ENCODE measurements at places on chromosomes 7 and 10.
A peak's percentile ranks its signal among the peaks of the same experiment; 100 is the strongest.

- no peak for DNase-seq
Measured at GRCh38 chr10:76085817-76086167, 654.4 kb downstream of the LRMDA start.

- peak; percentile 84 for DNase-seq
Measured at GRCh38 chr10:26486990-26487850, 49.1 kb downstream of the APBB1IP start.

DNA sequence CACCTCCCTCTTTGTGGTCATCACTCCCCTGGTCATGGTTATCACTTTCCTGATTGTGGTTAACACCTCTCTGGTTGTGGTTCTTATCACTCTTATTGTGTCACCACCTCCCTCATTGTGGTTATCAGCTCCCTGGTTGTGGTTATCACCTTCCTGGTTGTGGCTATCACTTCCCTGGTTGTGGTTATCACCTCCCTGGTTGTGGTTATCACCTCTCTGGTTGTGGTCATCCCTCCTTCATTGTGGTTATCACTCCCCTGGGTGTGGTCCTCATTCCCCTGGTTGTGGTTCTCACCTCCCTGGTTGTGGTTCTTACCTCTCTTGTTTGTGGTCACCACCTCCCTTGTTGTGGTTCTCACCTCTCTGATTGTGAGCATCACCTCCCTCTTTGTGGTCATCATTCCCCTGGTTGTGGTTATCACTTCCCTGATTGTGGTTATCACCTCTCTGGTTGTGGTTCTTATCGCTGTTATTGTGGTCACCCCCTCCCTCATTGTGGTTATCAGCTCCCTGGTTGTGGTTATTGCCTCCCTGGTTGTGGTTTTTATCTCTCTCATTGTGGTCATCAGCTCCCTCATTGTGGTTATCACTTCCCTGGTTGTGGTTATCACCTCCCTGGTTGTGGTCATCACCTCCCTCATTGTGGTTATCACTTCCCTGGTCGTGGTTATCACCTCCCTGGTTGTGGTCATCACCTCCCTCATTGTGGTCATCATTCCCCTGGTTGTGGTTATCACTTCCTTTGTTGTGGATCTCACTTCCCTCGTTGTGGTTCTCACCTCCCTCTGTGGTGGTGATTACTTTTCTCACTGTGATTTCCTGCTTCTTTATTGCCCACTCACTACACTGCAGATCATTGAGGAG is 106.7 kb downstream of the GPR26 start:
- DNase-seq: no peak

GRCh38 chr7:46909601-46910051 is 672.3 kb downstream of the TNS3 start:
- no peak for DNase-seq

- no peak for DNase-seq
Measured at GRCh38 chr10:51369903-51370302, 295.6 kb downstream of the PRKG1 start.

DNA sequence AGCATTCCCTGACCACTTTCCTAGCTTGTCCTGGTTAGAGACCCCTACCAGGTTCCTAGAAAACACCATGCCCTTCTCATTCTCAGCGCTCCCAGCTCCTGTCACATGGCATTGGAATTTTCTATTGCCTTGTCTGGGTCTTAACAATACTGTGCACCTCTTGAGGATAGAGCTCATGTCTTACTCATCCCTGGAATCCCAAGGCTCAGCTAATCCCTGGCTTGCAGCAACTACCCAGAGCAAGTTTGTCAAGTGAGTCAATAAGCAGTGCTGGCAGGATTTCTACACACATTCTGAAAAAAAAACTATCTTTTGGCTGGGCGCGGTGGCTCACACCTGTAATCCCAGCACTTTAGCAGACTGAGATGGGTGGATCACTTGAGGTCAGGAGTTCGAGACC is 11.7 kb upstream of the PRDX3 start:
- no peak for DNase-seq

GRCh38 chr10:71232089-71232998 is 20.0 kb downstream of the UNC5B start:
- DNase-seq: no peak

GRCh38 chr10:3451516-3452172 is 279.1 kb upstream of the PITRM1 start:
- DNase-seq: no peak

- DNase-seq: no peak
Measured at GRCh38 chr7:142010952-142011548, 15.4 kb downstream of the MGAM start.

GRCh38 chr7:51789489-51789888 is 472.9 kb upstream of the COBL start:
- no peak for DNase-seq

DNA sequence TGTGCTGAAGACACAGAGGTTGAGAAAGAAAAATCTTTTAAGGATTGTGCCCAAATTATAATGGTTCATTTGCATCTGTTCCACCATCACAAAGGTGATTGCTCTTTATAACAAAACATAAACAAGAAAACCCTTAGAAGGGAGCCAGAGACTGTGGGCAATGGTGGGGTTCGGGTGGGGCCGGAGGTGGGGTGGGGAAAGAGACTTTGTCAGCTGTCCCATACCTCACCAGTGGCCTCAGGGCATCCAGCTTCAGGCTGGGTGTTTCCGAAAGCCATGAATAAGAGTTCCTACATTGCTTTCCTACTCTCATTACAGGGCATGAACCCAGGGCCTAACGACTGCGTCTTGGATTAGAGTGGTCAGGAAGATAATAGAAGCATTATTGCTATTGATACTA is 227.9 kb downstream of the PHTF2 start:
- no peak for DNase-seq

DNA sequence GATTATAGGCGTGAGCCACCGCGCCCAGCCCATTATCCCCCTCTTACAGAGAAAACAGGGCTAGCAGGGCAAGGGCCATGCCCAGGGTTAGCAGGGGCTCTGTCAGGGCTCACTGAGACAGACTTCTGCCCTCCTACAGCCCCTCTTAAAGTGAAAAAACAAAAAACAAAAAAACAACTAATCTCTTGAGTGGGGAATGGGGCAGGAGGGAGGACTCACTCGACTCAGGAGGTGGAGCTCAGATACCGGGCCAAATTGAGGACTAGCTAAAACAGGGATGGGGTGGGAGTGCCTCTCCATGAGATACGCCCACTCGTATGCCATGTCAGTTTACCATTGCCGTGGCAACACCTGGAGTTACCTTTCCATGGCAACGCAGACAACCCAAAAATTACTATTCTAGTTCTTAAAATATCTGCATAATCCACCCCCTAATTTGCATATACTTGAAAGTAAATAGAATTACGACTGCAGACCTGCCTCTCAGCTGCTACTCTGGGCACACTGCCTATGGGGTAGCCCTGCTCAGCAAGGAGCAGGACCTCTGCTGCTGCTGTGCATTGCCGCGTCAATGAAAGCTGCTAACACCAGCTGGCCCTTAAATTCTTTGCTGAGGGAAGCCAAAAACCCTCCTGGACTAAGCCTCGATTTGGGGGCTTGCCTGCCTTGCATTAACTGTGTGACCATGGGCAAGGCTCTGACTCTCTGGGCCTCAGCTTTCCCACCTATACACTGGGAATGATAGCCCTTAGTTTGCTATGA is 13.4 kb downstream of the SSC4D start:
- DNase-seq: no peak

GRCh38 chr10:30093303-30093950 is 34.0 kb upstream of the JCAD start:
- no peak for DNase-seq

GRCh38 chr10:62796896-62797295 is 7.6 kb upstream of the ADO start:
- DNase-seq: no peak

GRCh38 chr10:19483421-19483820 is 332.8 kb upstream of the PLXDC2 start:
- DNase-seq: no peak

- DNase-seq: no peak
Measured at GRCh38 chr7:68058014-68058413, 1061.4 kb downstream of the TYW1 start.

DNA sequence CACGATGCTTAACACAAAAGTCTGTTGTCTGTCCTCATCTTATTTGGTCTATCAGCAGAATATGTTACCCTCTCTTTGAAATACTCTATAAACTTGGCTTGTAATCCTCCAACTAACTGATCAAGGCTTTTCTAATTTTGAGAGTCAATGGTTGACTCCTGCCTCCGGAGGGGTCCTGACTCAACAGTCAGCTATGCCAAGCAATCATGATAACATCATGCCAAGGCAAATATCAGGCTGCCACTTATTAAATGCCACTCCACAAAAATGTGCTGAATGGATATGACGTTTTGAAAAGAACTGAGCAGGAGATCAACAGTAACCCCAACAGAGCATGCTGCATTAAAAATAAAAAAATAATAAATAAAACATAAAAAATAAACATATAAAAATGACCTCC is 116.1 kb downstream of the PARD3 start:
- DNase-seq: no peak

DNA sequence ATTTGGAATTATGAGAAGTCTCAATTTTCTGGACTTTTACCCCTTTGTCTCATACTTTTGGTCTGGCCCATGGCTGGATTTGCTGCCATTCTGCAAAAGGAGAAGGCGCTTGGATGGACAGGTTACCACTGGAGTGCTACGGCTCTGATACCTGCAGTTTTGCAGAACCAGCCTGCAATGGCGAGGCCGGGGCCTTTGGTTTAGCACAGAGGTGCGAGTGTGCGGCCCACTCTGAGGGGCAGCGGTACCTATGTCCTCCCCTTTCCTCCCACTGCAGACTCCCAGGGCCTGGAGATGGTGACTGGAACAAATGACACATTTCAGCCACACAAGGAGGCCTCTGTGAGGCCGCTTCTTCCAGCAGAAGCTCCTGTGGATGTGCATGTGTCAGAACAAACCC is 11.9 kb downstream of the ZNF777 start:
- no peak for DNase-seq

DNA sequence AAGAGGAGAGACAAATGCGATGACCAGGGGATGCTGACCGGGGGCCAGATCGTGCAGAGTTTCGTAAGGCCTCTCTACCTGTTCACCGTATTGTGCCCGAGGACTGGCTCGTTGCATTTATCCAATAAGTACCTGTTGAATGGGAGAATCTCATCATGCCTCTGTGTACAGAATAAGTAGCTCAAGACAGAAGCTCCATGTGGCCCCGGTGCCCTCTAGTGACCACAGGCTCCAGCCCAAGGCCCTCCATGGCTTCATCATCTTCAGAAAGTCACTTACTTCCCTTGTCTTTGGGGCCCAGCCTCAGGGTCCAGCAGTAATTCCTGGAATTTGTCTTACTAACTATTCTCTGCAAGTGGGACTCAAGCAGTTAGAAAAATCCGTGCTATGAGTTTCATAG is 151.0 kb downstream of the CHN2 start:
- no peak for DNase-seq

DNA sequence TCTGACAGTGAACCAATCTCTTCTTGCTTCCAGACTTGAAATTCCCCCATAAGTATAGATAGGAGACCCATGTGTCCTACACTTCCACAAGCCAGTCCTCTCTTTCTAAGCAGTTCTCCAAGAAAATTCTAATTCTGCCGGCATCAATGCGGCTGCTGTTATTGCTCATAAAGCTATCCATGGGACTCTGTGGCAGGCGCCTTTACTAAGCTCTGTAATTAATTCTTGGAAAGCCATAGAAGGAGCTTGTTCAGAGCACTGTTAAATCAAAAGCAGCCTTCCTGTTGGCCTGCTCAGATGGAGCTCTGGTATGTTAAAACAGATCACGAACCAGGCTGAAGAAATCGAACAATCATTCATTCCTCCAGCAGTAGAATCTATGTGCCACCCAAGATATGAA is 244.3 kb upstream of the NFE2L3 start:
- DNase-seq: no peak

DNA sequence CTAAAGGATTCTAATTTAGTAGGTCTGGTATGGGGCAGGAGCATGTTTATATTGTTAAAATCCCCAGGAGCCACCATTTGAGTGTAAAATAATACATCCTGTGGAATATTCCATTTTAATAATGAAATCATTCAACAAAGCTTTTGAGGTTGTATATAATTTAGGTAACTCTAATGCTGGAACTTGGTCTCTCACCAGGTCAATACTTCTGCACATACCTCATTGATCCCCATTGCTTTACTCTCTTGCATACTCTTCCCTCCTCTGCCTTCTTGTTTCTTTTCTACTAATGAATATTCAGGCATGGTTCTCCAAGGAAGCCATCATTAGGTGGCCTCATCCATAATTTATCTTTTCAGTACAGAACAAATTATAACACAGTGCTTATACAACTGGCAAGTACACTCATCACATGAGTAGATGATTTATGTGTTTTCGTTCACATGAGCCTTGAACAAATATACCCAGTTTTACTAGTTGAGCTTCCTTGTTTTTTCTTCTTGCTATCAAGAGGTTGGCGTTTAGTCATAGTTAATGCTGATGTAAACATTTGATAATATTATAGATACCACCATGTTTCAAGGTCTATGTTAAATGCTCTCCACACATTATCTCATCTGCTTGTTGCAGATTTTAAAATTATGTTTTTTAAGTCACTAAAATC is 7.2 kb downstream of the PALS2 start:
- DNase-seq: no peak

GRCh38 chr7:91264046-91264923 is at the start of gene FZD1:
FZD1 (plus strand) TSS chr7:91264433; CDS start chr7:91264881, 448 bp downstream.
- DNase-seq: peak; percentile 48

GRCh38 chr10:132065491-132066105 is at the start of gene JAKMIP3:
JAKMIP3 (plus strand) TSS chr10:132065946; CDS start chr10:132104809, 38,863 bp downstream.
- no peak for DNase-seq

- DNase-seq: no peak
Measured at GRCh38 chr7:42729053-42729765, 182.7 kb downstream of the C7orf25 start.

DNA sequence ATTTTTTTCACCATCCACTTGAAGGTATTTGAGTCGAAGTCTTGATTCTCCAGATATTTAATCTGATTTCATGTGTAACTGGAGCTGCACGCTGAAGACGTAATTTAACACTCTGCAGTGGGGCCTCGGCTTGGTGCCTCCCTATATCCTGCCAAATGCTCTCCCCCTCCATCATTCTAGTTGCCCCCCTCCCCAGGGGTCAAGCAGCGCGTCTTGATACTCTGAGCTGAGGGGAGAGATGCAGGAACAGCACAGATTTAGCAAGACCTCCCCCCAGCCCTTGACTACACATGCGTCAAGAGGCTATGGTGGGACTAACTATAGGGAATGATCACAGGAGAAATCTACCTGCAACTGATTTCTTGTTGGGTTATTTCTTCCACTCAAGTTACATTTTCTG is 85.8 kb downstream of the PRPF18 start:
- no peak for DNase-seq

GRCh38 chr10:94012834-94013233 is 19.1 kb downstream of the PLCE1 start:
- DNase-seq: no peak

GRCh38 chr7:157616931-157617330 is 280.1 kb downstream of the DNAJB6 start:
- no peak for DNase-seq

DNA sequence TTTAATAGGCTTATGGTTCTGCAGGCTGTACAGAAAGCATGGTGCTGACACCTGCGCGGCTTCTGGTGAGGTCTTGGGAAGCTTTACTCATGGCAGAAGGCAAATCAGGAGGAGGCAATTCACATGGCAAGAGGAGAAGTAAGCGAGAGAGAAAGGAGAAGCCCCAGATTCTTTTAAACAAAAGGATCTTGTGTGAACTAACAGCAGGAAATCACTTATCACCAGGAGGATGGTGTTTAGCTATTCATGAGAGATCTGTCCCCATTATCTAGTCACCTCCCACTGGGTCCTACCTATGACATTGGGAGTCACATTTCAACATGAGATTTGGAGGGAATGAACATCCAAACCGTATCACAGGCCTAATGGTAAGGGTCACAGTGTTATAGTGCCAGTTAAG is 678.0 kb upstream of the KCND2 start:
- DNase-seq: no peak
